Left cardiac atrium (tissue), 4 donors: ENCODE measurements at places on chromosomes 4 and X. TPM values are rescaled to one million over a fixed set of nuclear protein-coding genes. Genes with fewer than 3 reads are reported as not detected.

The CSAG2 gene
- not detected for total RNA-seq

The ATP1B4 gene
- not detected for total RNA-seq

The CPLX1 gene
- 5.6 TPM for total RNA-seq

DNA sequence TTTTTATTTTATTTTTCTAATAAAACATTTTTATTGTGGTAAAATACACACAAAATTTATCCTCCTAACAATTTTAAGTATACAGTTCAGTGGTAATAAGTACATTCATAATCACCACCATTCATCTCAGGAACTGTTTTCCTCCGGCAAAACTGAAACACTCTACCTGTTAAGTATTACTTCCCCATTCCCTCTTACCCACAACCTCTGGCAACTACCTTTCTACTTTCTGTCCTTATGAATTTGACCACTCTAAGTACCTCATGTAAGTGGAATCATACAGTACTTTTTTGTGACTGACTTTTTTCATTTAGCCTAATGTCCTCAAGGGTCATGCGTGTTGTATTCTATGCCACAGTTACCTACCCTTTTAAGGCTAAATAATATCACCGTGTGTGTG is 21.1 kb upstream of the HSFX4 start:
- DNase-seq: no peak

The ADAMTS3 gene
- 1.7 TPM for total RNA-seq

DNA sequence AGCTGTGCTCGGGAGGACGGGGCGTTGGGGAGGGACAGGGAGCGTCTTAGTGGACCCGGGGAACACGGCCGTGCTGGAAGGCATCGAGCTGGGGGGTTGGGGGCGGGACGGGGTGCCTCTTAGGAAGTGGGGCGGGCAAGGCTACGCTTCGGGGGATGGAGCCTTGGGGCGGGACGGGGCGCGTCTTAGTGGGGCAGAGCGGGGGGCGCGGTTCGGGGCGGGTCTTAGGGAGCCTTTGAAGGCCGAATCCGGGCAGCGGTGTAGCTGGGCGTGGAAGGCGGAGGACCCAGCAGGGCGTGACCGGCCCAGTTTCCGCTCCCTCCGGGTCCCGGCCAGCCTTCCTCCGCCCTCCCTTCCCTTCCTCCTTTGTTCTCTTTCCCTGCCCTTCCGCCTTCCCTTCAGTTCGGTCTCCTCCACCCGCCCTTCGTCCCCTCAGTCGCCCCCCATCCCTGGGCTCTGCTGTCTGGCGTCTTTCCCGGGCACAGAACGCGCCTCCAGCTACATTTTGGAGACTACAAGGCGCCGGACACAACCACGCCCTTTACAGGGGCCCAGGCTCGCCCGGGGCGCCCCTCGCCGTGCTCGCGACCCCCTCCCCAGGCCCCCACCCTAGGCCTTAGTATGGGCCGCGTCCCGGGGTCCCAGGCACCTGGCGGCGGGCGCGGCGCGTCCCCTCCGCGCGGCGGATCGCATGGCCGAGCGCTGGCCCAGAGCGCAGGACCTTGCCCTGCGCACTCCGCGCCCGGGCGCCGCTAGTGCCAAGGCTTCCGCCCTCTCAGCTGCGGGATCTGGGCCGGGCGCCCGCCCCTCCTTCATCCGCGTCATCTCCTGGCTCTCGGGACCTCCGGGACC is at the start of gene ARSD:
TSS of gene ARSD (minus strand) at position 757 of the 852 bp plus-strand sequence. CDS start at position 693, 64 bp downstream.
- peak; percentile 95 for DNase-seq

DNA sequence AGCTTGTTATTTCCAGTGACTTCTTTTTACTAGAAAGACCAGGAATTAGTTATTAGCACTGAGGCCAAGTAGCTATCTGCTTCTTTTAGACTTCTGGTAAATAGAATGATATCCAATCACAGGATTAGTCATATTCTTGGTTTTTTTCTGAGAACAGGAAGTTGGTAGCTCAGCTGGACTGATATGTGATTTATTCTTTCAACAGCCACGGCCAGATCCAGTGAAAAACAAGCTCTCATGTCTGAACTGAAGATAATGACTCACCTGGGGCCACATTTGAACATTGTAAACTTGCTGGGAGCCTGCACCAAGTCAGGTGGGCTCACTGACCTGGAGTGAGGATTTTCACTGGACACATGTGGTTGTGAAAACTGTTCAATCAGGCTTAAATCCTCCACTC is 48.6 kb downstream of the PDGFRA start:
- peak; percentile 31 for DNase-seq

DNA sequence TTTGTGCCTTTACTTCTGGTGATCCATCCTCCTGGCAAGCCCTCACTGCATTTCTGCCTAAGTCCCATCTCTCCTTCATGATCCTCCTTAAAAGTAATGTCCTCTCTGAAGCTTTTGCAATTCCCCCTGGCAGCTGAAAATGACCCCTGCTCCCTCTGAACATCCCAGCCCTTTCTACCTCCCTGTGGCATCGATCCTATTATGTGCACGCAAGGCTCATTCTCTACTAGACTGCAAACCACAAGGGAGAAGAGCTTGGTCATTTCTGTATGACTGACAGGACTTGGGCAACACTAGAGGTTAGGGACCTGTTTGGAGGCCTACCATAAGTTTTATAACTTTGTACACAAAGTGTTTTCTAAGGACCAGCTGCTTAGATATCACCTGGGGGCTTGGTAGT is 50.8 kb upstream of the RAP2C start:
- DNase-seq: no peak

GRCh38 chr4:15586066-15586465 is 69.1 kb downstream of the FBXL5 start:
- no peak for DNase-seq

- DNase-seq: no peak
Observed at GRCh38 chrX:13664020-13664419, 11.1 kb downstream of the TCEANC start.

The RENBP gene
- 14.7 TPM for total RNA-seq

The GLA gene
- total RNA-seq: 23.8 TPM

DNA sequence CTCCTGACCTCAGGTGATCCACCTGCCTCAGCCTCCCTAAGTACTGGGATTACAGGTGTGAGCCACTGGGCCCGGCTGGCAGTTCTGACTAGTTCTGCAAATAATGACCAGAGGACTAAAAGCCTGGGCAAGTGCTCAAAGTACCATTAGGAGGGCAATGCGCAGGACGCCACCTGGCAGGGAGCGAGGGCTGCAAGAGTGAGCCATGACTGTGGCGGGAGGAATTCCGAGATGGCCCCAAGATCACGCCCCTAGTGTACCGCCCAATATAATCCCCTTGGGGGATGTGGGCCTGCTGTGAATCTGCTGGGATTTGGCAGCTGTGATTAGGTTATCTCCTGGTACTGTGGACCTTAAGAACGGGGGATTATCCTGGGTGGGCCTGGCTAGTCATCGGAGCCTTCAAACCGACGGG is 26.2 kb upstream of the GPR78 start:
- DNase-seq: no peak

GRCh38 chrX:103311399-103311780 is 600 bp upstream of the BEX2 start:
- no peak for DNase-seq

The PGAM4 gene
- total RNA-seq: not detected

DNA sequence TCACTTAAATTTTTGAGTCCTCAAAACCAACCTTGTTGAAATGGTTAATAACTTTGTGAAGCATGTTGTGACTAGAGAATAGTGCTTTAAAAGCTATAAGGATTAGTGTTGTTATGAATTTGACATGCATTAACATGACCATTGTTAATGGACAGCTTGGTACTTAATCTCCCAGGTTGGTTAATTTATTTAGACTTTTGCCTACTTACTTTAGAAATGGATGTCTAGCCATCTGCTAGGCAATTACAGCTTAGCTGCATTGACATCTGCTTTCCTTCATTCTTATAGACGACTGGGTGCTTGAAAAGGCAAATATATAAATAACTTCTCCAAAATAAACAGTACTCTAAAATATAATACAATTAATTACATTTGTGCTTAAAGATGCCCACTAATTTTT is 368.0 kb downstream of the CCSER1 start:
- DNase-seq: no peak

GRCh38 chr4:104571341-104571740 is 76.6 kb upstream of the CXXC4 start:
- DNase-seq: no peak

- DNase-seq: no peak
Observed at GRCh38 chr4:46946919-46947536, 38.0 kb upstream of the COX7B2 start.

The CT45A5 gene
- not detected for total RNA-seq

GRCh38 chr4:163063891-163064290 is 102.8 kb downstream of the NAF1 start:
- DNase-seq: no peak

GRCh38 chr4:145414841-145415240 is 66.8 kb upstream of the SMAD1 start:
- DNase-seq: no peak

The SH3RF1 gene
- total RNA-seq: 8.7 TPM

The FAM149A gene
- total RNA-seq: 9.6 TPM

- no peak for DNase-seq
Observed at GRCh38 chr4:108794136-108794535, 31.3 kb upstream of the ETNPPL start.

The KIT gene
- total RNA-seq: 2.3 TPM

- DNase-seq: no peak
Observed at GRCh38 chr4:101103381-101104142, 243.8 kb downstream of the PPP3CA start.

The AWAT1 gene
- total RNA-seq: not detected

DNA sequence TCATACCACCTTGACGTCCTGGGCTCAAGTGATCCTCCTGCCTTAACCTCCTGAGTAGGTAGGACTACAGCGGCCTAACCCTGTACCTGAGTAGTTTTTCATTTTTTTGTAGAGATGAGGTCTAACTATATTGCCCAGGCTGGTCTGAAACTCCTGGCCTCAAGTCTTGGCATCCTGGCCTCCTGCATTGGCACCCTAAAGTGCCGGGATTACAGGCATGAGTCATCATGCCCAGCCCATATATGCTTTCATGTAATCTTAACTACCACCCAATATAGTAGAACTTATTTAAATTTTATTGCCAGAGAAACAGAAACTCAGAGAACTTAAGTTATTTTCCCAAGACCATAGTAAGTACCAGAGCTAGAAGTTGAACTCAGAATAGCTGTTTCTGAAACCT is 27.1 kb downstream of the AFM start:
- DNase-seq: no peak

DNA sequence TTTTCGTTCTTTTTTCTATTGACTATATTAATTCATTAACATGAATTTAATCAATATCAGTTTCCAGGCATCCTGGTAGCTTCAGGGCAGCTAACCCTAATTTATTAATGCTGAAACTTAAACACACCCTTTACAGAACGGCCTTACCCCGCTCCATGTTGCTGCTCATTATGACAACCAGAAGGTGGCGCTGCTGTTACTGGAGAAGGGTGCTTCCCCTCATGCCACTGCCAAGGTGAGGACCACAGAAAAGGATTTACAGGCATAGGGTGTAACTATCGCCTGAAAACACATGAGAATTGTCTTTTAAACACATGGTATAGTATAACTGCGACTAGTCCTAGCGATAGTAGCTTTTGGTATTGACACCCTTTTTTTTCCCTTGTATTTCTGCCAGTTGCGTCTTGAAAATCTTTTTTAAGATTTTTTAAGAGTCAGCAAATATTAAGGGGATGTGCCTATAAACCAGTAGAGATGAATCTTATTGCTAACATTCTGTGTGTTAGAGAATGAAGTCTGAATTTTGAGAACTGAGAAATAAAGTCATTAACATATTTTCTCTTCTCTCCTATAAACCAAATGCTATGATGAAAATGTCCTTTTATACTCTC is 229.0 kb downstream of the ANK2 start:
- DNase-seq: peak; percentile 71

GRCh38 chr4:122663814-122664610 is 43.1 kb upstream of the IL21 start:
- DNase-seq: no peak

DNA sequence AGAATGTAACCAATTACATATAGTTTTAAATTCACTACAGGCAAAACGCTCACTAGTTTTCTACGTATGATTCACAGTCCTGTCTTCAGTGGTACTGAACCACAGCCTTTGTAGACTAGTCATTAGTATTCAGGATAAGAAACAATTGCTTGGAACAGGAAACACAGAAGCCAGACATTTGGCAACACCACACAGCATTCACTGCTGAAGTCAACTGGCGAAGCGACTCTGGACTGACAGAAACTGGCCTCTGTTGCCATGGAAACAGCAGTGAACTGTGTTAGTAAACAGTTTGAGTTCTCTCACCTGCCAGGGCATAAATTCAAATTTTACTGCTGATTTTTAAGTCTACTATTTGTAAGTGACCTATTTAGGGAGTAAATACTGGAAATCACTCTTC is 57.6 kb downstream of the MAPK10 start:
- peak; percentile 36 for DNase-seq

The GPR82 gene
- not detected for total RNA-seq

DNA sequence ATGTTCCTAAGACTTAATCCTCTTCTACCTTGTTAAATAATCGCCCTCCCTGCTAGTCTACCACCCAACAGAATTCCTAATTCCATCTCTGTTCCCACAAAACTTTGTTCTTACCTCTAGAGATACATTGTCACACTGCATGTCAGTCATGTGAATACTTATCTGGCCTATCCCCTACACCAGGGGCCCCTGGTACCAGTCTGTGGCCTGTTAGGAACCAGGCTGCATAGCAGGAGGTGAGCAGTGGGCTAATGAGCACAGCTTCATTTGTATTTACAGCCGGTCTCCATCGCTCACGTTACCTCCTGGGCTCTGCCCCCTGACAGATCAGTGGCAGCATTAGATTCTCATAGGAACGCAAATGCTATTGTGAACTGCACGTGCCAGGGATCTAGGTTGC is 73.9 kb downstream of the APBB2 start:
- no peak for DNase-seq

The MSX1 gene
- 6.1 TPM for total RNA-seq

The TCEAL6 gene
- total RNA-seq: 0.31 TPM

The C4orf50 gene
- total RNA-seq: 0.03 TPM

The GPRASP1 gene
- total RNA-seq: 10.1 TPM

GRCh38 chrX:9351126-9351525 is 113.7 kb upstream of the TBL1X start:
- DNase-seq: no peak

DNA sequence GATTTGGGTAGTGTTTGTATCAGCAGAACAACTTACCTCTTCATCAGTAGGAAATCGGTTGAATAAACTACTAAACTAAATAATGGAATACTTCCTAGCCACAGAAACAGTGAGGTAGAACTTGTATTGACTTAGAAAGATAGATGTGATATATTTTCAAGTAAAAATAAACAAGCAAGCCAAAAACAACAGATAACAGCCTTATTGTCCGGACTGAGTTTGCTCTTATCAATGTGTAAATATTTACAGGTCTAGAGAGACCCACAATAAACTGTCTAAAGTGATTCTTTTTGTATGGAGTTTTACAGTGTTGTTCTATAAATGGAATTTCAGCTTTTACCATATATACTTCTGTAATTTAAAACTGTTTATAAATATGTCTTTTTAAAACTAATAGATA is 721.8 kb downstream of the ADGRL3 start:
- DNase-seq: no peak

DNA sequence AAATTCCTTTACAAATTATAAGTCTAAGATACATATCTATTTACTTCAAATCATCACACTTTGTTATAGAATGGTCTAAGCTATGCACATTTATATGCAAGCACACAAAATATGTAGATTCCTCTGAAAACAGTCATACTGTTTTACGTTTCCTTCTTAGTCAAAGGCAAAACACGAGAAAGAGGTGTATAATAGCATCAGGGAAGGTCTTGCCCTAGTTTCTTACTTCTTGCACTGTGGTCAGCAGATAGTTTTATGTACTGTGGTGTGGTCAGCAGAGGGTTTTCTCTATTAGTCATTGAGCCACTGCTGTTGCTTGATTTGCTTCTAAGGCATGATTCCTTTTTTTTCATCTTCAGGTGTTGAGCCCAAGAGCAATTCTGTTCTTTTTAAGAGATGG is 117.7 kb downstream of the ADAM29 start:
- DNase-seq: no peak
